Stimulated activated CD4-positive, alpha-beta T cell treated with anti-CD3 and anti-CD28 coated beads, TNF-alpha, amount 100 ng/mL, for 48 hours (primary cell): ENCODE measurements at places on chromosomes 7 and 10.

- no peak for DNase-seq
Observed at GRCh38 chr10:35517431-35518181, 87.5 kb upstream of the GJD4 start.

- no peak for DNase-seq
Observed at GRCh38 chr7:77313876-77314480, 102.2 kb downstream of the GSAP start.

GRCh38 chr10:125535559-125535958 is 147.4 kb downstream of the TEX36 start:
- DNase-seq, result no peak

GRCh38 chr7:44757311-44757710 is 8.7 kb downstream of the ZMIZ2 start:
- no peak for DNase-seq

GRCh38 chr7:101258243-101258731 is 13.4 kb upstream of the FIS1 start:
- DNase-seq, result no peak

DNA sequence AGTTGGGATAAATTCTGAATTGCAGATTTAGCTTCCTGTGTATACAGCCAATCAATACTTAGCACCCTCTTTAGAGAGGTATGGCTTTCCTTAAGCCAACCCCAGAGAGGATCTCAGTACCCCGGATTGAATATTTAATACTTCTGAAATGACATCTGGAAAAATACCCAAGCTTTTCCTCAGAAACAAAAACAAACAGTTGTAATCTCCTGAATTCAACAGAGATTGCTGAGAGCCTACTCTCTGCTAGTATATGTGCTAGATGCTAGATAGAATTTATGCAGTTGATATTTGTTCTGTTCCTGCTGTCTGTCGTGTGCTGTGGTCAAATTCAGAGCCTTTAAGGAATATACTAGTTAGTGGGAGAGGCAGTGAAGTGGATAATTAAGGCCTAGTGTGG is 21.1 kb downstream of the STARD3NL start:
- no peak for DNase-seq

GRCh38 chr7:24921362-24921679 is 58.7 kb downstream of the OSBPL3 start:
- no peak for DNase-seq
